ENCODE measurements at places on chromosomes 2 and 18. TPM values are rescaled to one million over a fixed set of nuclear protein-coding genes. Genes with fewer than 3 reads are reported as not detected.

DNA sequence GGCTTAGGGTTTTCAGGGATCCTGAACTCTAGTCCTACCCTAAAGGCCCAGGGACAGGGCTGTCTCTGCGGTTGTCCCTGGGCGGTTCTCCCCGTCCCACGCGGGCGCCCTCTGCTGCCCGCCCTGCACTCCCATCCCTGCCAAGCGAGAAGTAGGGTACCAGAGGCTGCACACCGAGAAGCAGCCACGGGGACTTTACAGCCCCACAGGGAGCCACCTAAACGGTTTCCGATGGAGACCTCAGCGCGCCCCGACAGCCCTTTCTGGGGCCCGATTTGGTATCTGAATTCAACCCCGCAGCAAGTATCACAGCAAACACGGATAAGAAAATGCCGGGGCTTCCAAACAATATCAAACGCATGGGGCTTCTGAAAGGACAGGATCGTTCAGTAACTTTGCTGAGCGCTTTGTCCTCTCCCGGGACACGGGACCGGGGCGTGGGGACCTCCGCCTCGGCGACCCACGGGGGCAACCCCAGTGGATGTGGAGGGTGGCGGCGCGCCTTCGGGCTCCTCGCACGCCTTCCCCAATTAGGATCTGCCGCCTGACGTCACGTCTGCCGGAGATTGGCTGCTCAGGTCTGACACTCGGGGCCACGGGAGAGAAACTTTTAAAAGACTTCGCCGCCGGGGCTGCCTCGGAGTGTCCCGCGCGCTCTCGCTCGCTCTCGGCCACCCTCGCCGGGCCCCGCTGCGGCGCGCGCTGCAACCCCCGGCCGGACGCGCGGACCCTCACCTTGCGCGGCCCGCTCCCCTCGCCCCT, at the start of gene LTBP1:
Gene LTBP1, plus strand, starts transcription at position 640 of the 762 bp plus-strand sequence. CDS start 372 bp downstream, outside the sequence.
- DNase-seq: peak; percentile 92

SERPINB7 gene
- 2.8 TPM for total RNA-seq

TEKT4 gene
- not detected for total RNA-seq

GRCh38 chr18:28110924-28111323, 66.0 kb downstream of the CDH2 start:
- no peak for DNase-seq

GRCh38 chr2:112803691-112804521, 19.6 kb upstream of the IL1A start:
- DNase-seq: no peak

GRCh38 chr2:238600506-238601432, 174.0 kb downstream of the ASB1 start:
- no peak for DNase-seq

GRCh38 chr2:98050070-98050469, 36.9 kb upstream of the VWA3B start:
- no peak for DNase-seq

GRCh38 chr2:184906709-184907108, 308.4 kb downstream of the ZNF804A start:
- DNase-seq: no peak

- DNase-seq: no peak
Measured at GRCh38 chr2:86035883-86036668, 69.6 kb downstream of the POLR1A start.

GRCh38 chr18:58132595-58133261, 88.7 kb downstream of the NEDD4L start:
- no peak for DNase-seq

UCN gene
- 2.5 TPM for total RNA-seq

DNA sequence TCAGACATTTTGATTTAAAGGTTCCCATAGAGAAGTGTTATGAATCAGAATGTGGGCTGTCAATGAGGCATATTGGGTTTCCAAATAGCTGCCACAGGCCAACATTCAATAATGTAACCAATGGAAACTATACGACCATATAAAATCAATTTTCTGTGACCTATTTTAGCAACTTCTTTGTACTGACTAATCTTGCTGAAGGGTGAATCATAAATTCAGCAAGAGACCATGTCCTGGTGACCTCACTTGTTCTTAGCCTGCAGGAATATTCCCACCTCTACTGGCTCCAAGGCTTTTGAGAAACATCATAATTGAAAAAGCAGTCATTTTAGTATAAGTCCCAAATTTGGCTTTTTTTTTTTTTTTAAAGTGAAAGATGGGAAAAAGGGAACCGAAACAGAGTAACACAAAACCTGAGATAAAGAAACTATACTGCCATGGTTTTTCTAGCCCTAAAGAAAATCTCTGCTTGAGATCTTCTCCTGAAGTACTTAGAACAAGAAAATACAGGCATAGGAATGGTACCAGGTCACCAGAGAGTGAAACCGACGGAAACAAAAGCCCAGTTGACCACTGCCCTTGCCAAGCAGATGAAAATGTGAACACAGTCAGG, 32.1 kb downstream of the PLEKHM3 start:
- peak; percentile 77 for DNase-seq

DNA sequence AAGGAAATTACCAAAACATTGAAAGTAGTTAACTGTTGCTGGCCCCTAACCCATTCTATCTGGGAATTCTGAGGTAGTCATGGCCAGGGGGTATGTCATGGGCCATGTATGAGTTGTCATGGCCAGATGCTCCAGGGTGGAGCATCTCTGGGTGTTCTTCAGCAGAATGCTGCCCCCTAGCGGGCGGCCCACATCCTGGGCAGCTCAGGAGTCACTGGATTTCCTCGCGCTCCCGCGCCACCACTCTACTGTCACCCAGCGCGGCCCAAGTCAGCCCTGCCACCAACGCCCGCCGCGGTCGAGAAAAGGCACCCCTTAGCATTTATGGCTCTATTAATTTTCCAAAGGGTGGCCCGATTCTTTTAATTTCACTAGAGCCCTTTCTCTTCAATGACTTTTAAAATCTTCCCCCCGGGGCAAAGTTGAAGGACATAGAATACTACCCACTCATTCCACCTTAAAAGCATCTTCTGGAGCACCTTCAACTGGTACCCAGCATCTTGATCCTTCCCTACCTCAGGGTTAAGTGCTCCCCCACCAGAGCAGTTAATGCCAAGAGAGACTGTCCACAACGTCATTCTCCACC, 41.6 kb downstream of the PKDCC start:
- peak; percentile 89 for DNase-seq

UGT1A5 gene
- not detected for total RNA-seq

GRCh38 chr2:196073521-196073920, 4.9 kb upstream of the DNAH7 start:
- no peak for DNase-seq

DNA sequence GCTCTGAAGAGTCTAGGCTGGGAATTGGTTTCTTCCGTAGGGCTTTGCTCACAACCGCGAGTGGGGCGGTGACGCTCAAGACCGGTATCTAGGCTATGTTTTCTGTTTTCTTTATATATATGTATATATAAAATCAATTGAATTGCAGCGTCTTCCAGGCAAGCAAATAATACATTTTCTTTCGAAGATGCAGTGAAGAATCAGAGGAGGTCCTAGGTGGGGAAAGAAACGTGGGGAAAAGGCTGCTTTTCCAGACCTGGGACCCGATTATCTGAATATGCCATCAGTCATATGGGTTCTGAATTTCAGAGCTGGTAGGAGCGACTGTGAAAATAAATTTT, 714 bp upstream of the SCN9A start:
- DNase-seq: no peak

DNA sequence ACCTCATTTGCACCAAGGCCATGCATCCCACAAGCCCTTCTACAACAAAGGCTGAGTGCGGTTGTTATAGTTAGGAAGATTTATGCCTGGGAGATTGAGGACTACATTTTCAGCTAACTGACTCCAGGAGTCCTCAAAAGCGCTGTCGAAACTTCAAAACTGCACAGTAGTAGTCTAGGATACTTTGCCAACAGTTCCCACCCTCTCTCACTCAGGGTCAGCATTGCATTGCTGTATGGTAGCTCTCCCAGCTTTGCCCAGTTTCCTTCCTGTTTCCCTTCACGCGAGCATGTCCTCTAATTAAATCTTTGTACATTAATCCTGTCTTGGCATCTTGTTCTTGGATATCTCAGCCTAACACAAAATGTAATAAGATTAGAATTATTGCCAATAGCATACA, 420.6 kb upstream of the UBE2E3 start:
- DNase-seq: no peak

DNA sequence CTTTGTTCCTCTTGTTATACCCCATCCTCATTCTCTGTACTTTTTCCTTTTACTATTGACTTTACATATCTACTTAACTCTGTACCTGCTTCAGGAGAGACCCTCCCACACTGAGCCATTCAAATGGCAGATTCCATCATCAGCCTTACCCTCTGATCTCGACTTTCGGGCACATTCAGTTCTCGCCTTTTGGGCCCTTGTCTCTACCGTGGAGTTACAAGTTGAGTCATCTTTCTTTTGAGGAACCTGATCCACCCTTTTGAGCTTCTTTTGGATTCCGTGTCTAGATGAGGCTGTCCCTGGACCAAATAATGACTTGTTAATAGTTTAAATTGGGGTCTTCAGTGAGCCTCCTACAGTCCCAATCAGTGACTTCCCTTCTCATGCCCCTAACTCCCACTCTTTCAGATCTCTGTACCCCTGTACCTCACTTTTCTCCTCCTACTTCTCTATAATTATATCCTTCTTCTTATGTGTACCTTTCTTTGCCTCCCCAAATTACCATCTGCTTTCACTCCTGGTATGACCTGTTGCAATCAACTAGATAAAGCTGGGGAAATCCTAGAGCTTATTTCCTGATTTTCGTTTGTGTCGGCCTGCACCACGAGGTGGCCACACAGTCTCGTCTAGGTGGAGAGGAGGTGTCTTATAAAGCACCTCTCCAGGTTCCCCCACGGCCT, 17.2 kb downstream of the SP110 start:
- DNase-seq: peak; percentile 70

DNA sequence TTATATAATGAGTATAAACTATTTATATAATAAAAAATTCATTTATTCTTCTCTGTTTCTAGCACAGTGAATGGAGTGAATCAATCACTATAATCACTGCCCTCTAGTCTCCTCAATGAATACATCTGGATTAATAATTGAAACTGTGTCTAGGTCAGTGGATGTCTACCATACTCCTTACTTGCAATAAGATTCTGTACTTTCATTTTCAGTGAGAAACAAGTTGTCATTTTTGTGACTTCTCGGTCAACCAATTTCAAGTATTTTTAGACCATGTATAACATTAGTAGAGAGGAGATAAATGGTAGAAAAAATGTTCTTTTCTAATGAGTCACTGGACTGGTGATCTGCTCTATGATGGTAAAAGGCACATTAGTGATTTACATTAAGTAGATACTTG, 799.6 kb upstream of the CHAC2 start:
- DNase-seq: no peak

IL1F10 gene
- not detected for total RNA-seq

DNA sequence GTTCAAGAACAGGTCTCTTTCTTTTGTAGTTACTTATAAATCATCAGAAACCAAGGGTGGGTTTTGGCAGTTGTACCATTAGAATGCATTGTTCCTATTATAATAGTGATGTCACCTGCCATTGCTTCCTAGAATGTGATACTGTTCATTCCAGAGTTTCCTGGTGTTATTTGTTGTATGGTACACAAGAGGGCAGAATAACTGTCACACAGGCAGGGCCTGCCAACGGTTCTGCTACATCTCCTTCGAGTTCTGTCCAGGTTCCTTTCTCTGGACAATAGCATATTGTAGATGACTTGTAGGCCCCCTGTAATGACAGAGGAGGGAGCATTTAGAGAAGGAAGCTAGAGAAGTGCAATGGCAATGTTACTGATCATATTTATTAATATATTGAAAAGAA, 98.3 kb downstream of the KLHL14 start:
- no peak for DNase-seq

IL1RL1 gene
- total RNA-seq: not detected

C2orf80 gene
- total RNA-seq: not detected

GRCh38 chr18:61530681-61531080, 197.5 kb downstream of the CDH20 start:
- DNase-seq: no peak

PIKFYVE gene
- 38.4 TPM for total RNA-seq

IL36RN gene
- total RNA-seq: not detected

INHA gene
- not detected for total RNA-seq

REG3G gene
- total RNA-seq: not detected

IRS1 gene
- 3.9 TPM for total RNA-seq

GRCh38 chr2:158989165-158989564, 20.7 kb downstream of the TANC1 start:
- no peak for DNase-seq

DNA sequence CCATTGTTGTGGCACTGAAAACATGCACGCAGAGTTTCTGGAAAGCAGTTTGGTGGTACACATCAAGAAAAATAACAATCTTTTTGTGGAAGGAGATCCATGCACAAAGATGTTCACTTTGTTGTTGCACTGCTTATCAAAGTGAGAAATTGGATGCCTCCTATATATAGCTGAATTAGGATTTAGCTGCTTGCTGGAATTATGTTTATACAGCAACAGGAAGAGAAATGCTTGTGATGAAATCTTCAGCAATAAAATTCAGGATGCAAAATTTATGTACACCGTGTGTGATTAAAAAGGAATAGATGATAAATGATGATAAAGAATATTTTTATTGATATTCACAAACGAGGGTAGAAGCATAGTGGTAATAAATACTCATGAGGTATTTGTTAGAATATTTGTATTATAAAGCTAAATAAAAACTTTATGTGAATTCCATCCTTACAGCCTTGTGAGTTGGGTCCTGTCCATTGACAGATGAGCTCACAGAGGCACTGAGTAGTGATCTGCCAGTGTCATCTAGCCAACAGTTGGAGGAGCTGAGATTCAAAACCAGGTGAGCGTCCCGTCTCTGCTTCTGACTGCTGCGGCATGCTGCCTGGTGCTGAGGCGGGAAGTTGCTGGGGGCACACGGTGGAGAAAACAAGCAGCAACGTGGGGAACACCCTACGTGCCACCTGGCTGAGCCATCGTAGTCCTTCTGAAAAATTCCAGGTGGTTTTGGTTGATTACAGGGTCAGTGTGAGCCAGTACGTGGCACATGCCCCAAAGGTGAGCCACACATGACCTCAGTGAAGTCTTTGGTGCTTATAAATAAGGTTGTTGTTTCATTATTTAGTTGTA, 80.2 kb downstream of the ASAP2 start:
- no peak for DNase-seq

- no peak for DNase-seq
Measured at GRCh38 chr2:201628545-201628944, 14.8 kb downstream of the TMEM237 start.

GRCh38 chr2:172460780-172461201, 33.4 kb downstream of the ITGA6 start:
- DNase-seq: no peak

DNA sequence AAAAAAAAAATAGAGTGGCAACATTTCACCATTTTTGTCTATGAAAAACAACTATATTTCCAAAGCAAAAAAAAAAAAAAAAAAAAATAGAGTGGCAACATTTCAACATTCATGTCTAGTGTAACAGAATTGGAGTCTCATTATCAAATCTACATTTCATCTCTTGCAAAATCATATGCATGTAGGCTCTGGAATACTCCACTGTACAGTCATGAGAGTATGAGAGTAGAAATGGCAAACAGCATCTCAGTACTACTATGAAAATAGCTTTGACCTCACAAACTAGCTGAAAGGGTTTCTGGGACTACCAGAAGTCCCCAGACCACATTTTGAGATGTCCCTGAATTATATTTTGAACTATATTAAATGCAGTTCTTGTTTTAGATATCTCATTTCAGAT, 82.8 kb downstream of the SMAD2 start:
- no peak for DNase-seq

ANKRD30BL gene
- not detected for total RNA-seq

INO80B gene
- total RNA-seq: 86.9 TPM

- no peak for DNase-seq
Measured at GRCh38 chr2:157593411-157593810, 35.3 kb downstream of the ACVR1C start.

Data from Karpas-422 (cell line).